RPMI7951 (cell line): ENCODE measurements at places on chromosomes 13 and 19. TPM values are rescaled to one million over a fixed set of nuclear protein-coding genes. Genes with fewer than 3 reads are reported as not detected.
A peak's percentile ranks its signal among the peaks of the same experiment; 100 is the strongest.

GRCh38 chr19:39327363-39328045 lies 6.8 kb upstream of the LRFN1 start:
- no peak for DNase-seq

- DNase-seq: no peak
Measured at GRCh38 chr13:44104197-44104490, 224.4 kb downstream of the LACC1 start.

Gene FFAR2
- total RNA-seq: not detected in 2 replicates

DNA sequence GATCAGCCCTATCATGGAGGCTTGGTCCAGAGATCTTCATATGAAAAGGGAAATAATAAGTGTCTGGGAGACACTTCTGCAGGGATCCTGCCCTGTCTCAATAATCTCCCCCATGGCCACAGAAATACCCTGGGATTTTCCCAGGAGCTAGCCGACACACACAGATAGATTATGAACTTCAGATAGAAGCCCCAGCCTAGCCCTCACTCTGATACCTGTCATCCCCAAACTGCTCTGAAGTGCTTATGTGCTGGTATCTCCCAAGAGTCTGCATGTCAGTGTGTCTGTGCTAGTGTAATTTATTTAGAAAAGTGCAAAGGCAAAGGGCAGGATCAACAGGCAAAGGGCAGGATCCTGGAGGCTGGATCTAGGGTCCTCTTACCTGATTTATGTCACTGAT lies 38.7 kb upstream of the ZNF766 start:
- no peak for DNase-seq

Gene PCP2
- total RNA-seq: not detected in 2 replicates

- no peak for DNase-seq
Measured at GRCh38 chr19:2365201-2365970, 5.3 kb downstream of the TMPRSS9 start.

Gene UBL3
- 20.1 and 24.5 TPM in 2 replicates for total RNA-seq

Gene LRRC63
- 0.20 and 0.48 TPM in 2 replicates for total RNA-seq

- DNase-seq: peak; percentile 73
Measured at GRCh38 chr19:49786376-49786820, 19.6 kb downstream of the AP2A1 start.

- peak; percentile 49 for DNase-seq
Measured at GRCh38 chr19:51550848-51551672, 19.6 kb upstream of the SIGLEC6 start.

Gene ANGPTL8
- total RNA-seq: not detected in 2 replicates

Gene FFAR1
- not detected in 2 replicates for total RNA-seq

DNA sequence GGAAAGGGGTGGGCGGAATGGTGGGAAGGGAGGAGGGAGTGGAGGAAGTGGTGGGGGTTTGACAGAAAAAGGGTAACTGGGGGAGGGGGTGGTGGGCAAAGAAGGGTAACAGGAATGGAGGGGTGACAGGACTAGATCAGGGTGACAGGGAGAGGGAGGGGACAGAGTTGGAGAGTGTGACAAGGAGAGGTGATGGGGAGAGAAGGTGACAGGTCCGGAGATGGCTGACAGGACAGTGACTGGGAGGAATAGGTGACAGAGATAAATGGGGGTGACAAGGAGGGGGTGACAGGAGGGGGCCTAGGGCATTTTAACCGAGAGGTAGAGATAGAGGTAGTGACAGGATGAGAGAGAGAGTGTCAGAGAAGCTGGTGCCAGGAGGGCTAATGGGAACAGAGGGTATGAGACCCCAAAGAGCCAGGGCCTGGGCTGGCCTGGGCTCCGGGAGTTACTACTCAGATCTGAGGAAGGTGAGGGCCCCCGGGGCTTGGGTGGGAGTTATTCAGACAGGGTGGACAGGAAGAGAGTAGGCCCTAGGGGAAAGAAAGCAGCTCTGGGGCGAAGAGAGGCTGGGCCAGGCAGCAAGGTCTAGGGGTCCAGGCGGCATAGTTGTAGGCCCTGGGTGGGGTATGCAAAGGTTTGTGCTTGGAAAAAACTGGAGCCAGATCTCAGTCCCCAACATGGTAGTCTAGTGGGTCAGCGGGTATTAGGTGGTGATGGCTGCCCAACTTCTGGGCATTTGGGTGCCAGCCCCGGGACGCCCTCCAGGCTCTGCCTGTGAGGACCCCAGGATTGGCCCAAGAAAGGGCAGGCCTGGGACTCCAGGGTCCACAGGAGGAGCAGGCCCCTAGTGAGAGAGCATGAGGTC lies 660 bp downstream of the CIC start:
- DNase-seq: no peak

DNA sequence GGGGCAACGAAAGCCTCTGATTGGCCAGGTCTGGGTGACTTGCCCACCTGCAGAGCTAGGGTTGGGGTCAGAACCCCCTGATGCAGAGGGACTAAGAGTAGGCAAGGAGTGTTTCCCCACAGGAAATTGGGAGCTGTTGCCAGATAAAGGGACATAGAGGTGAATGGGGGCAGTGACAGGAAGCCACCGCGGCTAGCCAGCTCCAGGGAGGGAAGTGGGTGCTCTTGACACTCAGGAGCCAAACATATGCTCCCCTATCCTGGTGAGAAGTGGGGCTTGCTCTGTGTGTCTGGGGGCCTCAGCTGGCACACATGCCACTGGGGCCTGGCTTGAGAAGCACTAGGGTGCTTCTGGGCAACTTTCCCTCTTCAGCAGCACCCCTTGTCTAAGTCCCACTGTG lies 26.0 kb downstream of the WDR88 start:
- no peak for DNase-seq

Gene CEACAM1
- 0.12 and 0.20 TPM in 2 replicates for total RNA-seq

- no peak for DNase-seq
Measured at GRCh38 chr13:70339738-70340137, 231.5 kb upstream of the KLHL1 start.

- no peak for DNase-seq
Measured at GRCh38 chr19:40659566-40659965, 30.9 kb downstream of the NUMBL start.

GRCh38 chr13:32845952-32846950 lies 170.0 kb upstream of the KL start:
- DNase-seq: no peak

GRCh38 chr13:110629735-110630134 lies 14.4 kb downstream of the NAXD start:
- no peak for DNase-seq

- DNase-seq: peak; percentile 36
Measured at GRCh38 chr13:37109051-37109678, 3.7 kb upstream of the CSNK1A1L start.

GRCh38 chr13:51912091-51912490 lies 50.3 kb downstream of the CCDC70 start:
- peak; percentile 9 for DNase-seq

GRCh38 chr13:112260108-112261055 lies 115.8 kb upstream of the SPACA7 start:
- no peak for DNase-seq

Gene MYPOP
- total RNA-seq: 0.88 and 1.1 TPM in 2 replicates

Gene SIGLEC8
- total RNA-seq: not detected in 2 replicates

GRCh38 chr19:5122121-5122400 lies 153.1 kb downstream of the KDM4B start:
- no peak for DNase-seq

DNA sequence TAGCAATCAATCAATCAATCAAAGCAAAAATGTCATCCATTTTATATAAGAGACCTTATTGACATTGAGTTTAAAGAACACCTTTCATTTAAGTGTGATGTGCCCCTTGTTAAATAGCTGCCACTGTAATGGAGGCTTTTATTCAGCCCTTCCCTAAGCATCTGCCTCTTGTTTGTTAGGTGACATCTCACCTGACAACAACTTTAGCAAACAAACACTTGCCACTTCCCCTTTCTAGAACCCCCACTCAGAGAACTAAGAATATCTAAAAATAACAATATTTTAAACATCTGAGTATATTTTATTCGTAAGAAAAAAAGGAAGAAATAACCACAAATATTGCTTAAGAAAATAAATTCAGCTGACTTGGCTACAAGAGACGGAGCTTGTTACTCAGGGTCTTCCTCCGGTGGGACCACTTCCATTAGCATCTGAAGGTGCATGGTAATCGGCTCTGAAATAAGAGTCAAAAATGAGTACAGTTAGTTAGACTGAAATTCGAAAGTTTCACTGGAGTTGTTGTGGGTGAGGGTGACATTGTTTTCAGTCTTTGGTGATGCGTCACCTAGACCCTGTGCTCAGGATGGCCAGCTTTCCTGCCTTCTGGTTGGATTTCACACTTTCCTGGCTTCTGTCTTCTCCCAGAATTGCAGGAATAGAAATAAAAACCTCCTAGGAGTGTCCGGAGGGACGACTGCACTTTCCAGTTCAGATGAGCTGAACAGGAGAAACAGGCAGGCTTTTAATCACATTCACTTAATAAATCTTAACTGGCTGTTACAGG lies 39.1 kb downstream of the SLC7A9 start:
- peak; percentile 88 for DNase-seq

- no peak for DNase-seq
Measured at GRCh38 chr13:44697058-44697457, 120.9 kb upstream of the TSC22D1 start.

DNA sequence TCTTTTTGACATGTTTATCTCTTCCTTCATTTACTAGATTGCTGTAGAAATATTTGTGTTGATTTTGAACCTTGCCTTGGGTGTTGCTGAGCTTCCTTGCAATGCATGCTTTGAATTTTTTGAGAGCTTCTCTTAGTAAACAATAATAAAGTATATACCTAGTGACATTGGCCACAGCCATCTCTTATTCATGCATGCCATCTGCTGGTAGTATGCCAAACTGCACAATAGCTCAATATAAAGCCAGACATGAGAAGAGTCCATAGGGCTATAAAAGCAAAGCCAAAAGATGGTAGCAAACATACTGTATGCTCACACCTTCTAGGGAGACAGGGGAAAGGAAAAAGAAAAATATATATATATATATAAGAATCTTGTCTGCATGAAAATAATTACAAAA lies 18.9 kb upstream of the ZSCAN5A start:
- peak; percentile 56 for DNase-seq

DNA sequence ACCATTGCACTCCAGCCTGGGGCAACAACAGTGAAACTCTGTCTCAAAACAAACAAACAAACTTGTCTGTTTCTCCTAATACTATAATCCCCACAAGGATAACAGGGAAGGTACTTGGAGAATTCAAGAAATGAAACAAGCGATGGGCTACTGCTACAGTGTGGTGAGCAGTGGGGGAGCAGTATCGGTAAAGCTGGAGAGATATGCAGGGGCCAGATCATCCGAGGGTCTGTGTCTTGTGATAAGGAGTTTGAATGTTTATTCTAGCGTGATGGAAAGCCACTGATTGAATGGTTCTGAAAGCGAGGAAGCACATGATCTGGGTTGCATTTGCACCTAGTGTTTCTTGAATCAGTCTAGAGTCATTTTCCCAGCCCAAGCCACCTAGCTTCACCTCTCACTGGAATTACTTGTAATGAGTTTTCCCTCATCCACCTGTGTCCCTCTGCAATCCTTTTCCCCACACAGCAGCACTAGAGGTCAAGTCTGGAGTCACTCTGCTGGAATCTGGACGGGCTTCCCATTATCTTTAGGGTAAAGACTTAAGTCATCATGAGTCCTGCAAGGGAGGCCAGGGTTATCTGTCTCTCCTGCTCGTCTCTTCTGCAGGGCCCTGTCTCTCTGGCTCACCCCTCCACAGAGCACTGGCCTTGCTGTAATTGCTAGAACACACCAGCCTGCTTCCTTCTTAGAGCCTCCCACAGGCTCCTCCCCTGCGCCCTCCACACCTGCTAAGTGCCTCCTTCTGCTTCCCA lies 162.3 kb downstream of the KLF5 start:
- DNase-seq: no peak

DNA sequence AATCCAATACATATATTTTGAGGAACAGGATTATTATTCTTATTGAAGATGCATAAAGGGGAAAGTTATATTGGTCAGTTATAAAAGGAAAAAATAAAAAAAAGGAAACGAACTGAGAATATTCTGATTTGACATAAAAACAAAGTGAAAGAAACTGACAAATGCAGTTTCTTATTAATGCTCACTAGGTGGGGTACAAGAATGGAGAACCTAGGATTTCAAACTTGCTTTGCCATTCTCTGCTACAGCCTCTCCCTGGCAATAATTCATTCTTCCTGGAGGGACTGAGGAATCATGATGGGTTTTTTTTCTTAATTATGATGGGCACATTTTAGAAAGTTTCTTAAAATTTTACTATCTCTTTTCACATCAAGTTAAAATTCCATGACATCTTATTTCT lies 154.9 kb downstream of the PCDH9 start:
- DNase-seq: no peak

DNA sequence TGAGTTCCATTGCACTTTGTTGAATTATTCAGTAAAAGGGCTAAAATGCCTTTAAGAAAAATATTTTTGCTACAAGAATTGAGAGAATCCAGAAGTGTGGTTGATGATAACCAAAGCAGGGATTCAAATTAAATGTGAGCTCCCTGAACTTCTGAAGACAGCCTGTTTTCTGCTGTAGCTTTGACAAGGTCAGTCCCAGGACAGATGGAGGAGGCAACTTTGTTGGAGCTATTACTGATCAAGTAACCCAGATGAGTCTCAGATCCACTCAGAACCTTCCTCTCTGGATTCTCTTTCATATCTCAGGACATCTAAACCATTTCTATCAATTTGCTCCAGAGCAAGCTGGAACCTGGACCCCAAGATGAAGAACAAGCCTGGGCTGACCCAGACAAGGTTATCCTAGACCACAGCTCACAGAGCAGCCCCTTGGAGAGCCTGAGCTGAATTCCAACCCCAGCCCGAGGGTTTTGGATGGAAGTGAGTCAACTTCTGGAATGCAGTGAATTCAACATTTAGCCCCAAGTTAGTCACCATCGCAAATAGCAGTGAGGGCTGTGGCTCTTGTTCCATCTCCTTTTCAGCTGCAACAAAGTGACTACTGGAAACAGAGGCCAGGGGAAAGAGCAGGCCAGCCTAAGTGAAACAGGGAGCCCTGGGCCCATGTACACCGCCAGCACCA lies 137.8 kb upstream of the TSC22D1 start:
- DNase-seq: peak; percentile 97

GRCh38 chr13:28564030-28564429 lies 69.1 kb upstream of the FLT1 start:
- DNase-seq: no peak

Gene SRRM5
- 0.10 and 0.12 TPM in 2 replicates for total RNA-seq

DNA sequence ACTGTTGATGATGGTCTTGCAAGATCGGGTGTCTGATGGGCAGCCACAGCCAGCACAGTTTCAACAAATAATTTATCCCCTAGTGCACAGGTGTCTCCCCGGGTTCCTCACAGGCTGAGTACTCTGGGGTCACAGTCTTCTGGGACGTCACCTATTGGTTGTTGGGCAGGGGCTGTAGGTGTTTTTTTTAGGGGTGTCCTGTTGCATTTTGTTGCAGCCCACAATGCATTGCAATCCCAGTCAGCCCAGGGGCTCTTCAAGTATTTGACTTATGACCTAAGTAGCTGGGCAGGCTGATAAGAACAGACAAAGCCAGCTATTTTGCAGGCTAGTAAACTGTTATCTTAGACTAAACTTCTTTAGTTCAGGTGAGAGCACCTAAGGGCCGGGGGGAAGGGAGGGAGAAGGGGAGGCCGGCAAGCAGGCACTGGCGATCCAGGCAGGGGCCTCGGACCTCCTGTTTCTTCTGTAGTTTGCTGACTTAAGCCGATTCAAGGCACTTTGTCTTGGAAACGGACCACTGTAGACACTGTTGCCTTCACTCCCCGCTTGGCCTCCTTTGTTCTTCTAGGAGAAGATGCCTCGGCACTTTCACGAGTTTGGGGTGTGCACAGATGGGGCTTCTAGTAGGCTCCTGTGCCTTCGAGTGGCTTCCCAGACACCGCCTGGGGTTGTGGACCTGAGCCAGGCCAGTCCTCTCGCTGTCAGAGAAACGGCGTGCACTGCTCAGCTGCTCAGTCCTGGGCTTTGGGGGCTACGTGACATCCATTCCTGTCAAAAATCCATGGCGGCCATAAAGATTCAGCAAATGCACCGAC lies 33.9 kb upstream of the GRTP1 start:
- DNase-seq: no peak
